MM.1S (cell line): ENCODE measurements at places on chromosomes 4 and X.

DNA sequence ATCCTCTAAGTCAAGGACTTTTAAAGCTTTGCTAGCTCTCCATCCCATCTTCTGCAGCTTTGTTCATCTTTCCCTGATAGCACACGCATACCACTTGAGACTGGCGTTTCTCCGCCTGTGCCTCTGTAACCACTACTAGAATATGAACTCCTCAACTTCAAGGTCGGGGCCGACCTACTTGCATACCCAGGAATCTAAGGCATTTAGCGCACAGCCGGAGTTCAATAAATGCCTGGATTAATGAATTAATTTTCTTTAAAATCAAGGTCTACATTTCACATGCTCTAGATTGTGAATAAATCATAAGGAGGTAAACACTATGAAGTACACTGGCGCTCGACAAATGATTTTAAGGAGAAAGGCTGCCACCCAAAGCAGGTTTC lies 89.3 kb downstream of the HNRNPD start:
- DNase-seq = no peak

DNA sequence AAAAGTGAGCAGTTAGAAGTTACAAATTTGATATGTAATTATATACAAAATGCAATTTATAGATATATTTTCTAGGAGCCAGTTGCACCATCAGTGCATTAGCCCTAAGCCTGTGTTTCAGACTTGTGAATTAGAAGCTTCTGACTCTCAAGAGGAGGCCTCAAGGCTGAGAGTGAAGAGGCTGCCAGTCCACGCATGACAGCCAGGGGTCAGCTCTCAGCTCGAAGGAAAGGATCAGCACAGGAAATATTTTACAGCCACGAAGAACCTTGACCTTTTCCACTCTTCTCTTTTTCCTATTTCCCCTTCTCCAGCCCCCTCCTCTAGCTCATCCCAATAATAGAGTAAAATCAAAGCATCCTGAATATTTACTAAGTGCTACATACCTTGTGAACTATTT lies 642.4 kb downstream of the TRIML1 start:
- DNase-seq = peak; percentile 14

DNA sequence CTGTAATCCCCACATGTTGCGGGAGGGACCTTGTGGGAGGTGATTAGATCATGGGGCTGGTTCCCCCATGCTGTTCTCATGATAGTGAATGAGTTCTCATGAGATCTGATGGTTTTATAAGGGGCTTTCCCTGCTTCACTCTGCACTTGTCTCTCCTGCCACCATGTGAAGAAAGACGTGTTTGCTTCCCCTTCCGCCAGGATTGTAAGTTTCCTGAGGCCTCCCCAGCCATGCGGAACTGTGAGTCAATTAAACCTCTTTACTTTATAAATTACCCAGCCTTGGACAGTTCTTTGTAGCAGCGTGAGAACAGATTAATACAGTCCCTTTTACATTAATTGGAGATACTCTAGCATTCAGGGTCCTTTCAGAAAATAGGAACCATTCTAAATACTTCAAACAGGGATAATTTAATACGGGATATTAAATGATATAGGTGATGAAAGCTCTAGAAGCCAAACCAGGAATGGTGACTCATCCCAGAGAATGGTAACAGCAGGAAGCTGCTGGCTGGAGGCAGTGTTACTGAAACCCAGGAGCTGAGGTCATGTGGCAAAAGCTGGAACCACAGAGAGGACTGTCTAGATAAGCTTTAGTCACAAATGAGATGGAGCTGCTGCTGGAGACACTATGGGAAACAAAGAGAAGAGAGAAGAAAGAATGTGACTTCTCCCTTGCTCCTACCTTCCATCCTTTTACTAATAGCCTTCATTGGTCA lies 57.3 kb downstream of the GSTCD start:
- no peak for DNase-seq

DNA sequence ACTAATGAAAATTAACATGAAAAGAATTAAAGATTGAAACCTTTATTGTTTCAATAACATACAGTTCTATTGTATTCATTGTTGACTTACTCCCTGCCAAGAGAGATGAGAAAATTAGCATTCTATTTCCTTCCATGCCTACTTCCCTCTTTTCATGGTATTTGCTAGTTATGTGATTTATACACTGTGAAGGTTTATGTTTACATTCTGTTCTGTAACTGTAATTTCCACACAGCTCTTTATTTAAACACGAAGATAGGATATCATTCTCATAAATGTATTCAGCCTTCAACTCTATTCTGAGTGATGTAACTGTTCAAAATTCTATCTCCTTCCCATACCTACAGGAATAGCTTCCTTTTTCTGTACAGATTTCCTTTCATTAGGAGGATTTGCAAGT lies 6.6 kb downstream of the CCDC110 start:
- no peak for DNase-seq

GRCh38 chrX:150936556-150936955 lies 38.1 kb upstream of the CD99L2 start:
- DNase-seq = no peak

DNA sequence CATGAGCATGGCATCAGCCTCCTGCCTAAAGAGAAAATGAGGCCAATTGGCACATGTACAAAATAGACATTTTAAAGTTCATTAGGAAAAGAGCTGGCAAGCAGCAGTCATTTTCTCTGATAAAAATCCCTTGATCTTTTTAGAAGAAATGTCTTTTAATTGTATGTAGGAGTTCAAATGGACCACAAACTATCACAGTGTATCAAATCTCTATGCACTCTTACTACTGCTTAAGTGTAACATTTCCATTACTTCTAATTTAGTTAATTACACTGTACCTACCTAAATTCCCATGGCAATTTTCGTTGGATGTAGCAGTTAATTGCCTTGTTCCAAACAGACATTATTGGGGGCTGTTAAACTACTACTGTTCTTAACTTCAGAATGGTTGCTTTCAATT lies 233.7 kb upstream of the TECRL start:
- DNase-seq = no peak

GRCh38 chr4:165048170-165048569 lies 5.5 kb upstream of the TRIM75 start:
- no peak for DNase-seq

- no peak for DNase-seq
Measured at GRCh38 chrX:72110876-72111708, 20.6 kb downstream of the RTL5 start.

- no peak for DNase-seq
Measured at GRCh38 chr4:39452860-39453587, 5.7 kb downstream of the RPL9 start.

- DNase-seq = no peak
Measured at GRCh38 chr4:8502836-8503585, 62.4 kb downstream of the TRMT44 start.

DNA sequence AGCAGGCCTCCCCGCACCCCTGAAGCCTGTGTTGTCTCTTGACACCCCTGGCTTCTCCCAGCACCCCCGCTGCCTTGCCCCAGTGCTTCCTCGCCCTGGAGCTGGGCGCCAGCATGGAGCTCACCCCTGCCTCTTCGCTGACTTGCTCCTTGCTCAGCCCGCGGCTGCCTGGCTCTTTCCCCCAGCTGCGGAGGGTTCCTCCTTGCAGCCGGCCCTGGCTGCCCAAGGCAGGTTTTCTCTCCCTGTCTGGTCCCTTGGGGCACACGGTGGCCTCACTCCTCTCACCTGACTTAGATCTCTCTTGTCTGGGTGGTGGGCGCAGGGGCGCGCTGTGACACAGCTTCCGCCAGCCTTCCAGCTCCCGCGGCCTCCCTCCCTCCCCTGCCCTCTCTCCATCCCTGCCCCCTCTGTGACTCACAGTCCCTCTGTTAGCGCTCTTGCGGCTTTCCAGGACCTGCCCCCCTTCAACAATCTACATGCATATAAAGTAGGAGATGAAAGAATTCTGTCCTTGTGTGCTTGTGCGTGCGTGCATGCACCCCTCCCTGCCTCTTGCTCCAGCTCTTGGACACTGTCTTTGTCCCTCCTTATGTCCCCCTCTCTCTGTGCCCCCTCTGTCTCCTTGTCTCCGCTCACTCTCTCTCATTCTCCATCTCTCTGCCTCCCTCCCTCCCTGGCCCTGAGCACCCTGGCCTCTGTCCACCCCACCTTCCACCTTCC lies 2.2 kb downstream of the PLXNB3 start:
- DNase-seq = no peak

- DNase-seq = no peak
Measured at GRCh38 chrX:140526171-140526570, 21.3 kb upstream of the SOX3 start.

GRCh38 chr4:14726877-14727361 lies 275.4 kb upstream of the CPEB2 start:
- DNase-seq = peak; percentile 86

DNA sequence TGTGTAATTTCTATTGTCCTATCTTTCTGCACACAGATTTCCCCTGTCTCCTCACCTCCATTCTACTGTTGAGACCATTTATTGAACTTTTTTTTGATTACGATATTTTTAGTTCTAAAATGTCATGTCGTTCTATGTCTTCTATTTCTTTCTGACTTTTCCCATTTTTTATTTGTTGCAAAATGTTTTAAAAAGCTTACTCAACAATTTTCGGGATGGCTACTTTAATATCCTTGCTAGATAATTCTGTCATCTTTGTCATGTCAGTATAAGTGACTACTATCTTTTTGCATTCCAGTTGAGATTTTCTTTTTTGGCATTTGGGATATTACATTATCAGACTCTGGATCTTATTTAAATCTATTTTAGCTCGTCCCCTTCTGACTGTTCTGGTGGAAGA lies 7.5 kb upstream of the DMD start:
- no peak for DNase-seq

- DNase-seq = no peak
Measured at GRCh38 chrX:79035421-79035820, 90.2 kb downstream of the P2RY10 start.

GRCh38 chrX:80879143-80879542 lies 69.5 kb upstream of the BRWD3 start:
- DNase-seq = peak; percentile 38

DNA sequence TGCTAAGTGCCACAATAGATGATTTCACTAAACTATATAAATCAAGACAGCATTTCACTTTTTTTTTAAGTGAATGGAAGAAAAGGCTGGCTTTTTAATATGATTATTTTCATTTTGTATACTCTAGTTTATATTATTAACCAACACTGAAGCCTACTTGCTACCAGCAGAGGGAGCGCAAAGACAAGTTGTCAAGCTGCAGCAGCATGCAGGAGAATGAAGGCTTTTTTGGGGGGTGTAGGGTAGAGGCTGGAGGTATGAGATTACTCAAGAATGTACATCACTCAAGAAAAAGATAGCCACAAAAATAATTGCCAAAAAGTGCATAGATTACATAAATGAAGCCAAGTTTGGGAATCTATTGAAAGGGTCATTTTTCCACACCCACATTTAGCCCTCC lies 519.5 kb downstream of the FGF13 start:
- peak; percentile 31 for DNase-seq

DNA sequence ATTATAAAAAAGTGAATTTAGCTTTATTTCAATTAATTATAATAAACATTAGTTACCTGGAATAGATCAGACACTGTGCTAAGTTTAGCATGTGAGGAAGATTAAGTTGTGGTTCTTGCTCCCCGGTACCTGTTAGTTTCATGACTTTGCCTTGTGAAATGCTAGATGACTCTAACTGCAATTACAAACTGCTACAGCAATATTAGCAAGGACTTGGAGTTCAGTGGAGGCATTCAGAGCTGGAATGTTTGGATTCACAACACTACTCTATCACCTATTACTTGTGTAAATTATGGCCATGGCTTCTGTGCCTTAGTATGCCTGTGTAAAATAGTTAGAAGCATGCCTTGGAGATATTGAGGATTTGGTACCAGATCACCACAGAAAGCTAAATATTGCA lies 21.4 kb upstream of the ANXA10 start:
- peak; percentile 18 for DNase-seq

DNA sequence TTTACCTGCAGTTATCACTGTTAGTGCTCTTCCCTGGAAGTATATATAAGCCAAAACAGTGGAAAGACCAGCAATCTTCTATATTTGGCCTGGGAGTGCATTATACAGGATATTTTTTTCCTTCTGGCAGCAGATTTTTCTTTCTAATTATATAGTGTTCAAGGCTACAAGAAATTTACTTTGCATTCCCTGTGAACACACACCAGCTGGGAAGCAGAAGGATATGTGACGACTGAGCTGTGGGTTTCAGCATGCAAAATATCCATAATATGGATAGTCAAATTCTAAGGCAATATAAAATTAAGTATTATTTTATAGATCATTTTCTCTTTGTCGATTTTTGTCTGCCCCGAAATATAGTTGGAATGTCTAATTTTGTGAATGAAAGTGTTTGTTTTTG lies 31.2 kb downstream of the GUCY1B1 start:
- DNase-seq = no peak

GRCh38 chr4:28227764-28228163 lies 1367.1 kb downstream of the STIM2 start:
- DNase-seq = no peak

DNA sequence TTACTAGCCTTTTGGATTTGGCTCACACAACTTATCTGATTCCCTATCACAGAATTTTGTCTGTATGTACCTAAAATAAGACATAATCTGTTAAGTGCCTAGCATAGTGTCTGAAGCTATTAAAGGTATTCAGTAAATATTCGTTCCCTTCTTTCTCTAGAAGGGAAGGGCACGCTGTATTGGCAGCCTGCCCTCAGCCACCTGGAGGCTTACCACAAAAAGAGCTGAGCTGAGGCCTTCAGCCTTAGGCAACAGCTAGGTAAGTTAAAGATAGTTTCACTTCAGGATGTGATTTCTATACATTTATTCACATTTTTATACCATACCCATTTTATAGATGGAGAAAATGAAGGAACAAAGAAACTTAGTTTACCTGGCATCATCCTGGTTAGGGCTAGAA lies 400.0 kb upstream of the LCORL start:
- DNase-seq = no peak

DNA sequence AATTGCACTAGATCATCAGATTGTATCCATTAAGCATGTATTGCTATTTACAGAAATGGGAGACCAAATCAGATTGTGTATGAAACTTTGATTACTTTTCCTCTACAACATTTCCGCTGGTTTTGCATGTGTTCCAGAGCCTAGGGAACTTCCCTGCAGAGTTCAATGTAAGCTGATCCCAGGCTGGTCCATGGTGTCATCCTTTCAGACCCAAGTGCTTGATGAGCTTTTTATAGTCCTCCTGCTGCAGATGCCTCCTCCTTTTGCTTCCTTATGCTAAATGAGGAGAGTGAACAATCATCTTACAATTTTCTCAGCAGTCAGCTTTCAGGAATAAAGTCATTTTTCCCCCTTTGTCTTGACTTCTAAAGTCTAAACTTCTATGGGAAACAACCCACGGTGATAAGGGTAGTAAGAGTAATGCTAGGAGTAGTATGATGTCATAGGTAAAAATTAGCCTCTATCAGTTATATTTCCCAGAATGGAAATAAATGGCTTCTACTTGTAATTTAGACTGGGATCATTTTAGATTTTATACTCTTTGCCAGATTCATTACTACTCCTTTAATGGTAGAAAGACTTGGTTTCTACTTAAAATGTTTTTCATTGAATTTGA lies 55.1 kb upstream of the SLC4A4 start:
- DNase-seq = no peak

GRCh38 chr4:181272422-181272821 lies 970.8 kb upstream of the TENM3 start:
- no peak for DNase-seq
